ENCODE measurements at places on chromosomes 12 and 14.

DNA sequence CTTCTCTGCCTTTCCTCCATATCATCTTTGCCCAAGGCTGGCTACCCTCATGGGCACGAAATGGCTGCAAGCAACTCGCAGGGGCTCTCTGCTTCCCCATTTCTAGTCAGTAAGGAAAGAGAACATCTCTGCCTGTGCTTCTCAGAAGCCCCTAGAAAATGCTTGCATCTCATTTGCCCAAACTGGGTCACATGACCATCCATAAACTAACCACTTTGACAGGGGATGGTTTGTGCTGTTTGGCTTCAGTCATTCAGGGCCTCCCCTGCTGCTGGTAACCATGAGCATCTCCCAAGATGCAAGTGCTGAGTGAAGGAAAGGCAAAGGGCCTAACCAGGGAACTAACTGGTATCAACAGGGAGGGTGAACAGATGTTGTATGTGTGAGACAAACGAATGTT, 91.1 kb downstream of the CCDC60 start:
- no peak for DNase-seq

DNA sequence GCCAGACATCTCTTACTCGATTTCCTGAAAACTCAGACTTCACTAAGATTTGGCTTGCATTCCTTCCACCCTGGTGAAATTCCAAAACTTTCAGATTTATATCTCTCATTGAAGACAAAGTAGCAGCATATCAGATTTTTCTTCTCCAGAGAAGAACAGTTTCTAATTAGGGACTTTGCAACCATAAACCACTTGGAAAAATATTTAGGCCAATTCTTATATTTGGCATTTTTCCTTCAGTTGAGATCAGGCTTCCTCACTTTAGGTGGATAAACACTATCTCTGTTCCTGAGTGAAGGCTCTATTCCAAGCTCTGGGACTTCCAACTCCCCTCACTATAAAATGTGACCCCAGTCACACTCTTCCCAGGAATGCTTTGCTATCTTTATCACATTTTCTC, 1434.3 kb upstream of the FLRT2 start:
- no peak for DNase-seq

GRCh38 chr12:118706437-118706836, 274.9 kb upstream of the SRRM4 start:
- DNase-seq: no peak

GRCh38 chr14:36973806-36974442, 198.5 kb downstream of the SLC25A21 start:
- DNase-seq: no peak

DNA sequence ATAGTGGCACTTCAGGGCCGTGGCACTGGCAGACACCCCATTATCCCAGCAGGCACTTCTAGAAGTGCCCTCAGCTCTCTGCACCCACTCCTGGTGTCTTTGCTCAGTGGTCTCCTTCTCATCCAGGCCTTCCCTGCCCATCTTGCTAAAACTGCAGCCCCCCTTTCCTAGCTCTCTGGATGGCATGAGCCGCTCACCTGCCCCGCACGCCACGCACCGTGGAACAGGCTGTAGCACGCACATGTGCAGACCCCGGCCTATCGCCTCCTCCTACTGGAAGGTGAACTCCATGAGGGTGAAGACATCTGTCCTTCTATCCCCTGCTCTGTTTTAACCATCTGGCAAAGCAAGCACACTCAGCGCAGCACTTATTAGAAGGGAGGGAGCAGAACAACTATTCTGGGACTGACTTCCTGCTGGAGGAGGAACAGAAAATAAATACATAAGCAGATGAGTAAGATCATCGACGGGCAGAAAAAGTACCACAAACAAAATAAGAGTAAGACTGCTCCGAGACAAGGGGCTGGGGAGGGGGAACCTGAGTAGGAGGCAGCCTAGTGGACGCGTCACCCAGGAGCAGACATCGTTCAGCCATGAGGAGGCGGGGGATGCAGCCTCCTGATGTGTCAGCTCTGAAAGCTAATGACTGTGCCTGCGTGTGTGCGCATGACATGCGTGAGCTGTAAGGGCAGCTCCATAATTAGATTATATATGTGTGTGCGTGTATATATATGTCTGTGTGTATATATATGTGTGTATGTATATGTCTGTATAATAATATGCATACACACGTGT, 7.8 kb upstream of the FZD10 start:
- DNase-seq: no peak

Data from activated T-helper 1 cell treated with anti-CD3 and anti-CD28 coated beads, Interleukin-2, amount 50 U/mL, for 16 hours (primary cell).